T-cell (primary cell): ENCODE measurements at places on chromosomes 6 and 20.

GRCh38 chr20:49676581-49677291, 36.9 kb downstream of the B4GALT5 start:
- peak; percentile 62 for DNase-seq

DNA sequence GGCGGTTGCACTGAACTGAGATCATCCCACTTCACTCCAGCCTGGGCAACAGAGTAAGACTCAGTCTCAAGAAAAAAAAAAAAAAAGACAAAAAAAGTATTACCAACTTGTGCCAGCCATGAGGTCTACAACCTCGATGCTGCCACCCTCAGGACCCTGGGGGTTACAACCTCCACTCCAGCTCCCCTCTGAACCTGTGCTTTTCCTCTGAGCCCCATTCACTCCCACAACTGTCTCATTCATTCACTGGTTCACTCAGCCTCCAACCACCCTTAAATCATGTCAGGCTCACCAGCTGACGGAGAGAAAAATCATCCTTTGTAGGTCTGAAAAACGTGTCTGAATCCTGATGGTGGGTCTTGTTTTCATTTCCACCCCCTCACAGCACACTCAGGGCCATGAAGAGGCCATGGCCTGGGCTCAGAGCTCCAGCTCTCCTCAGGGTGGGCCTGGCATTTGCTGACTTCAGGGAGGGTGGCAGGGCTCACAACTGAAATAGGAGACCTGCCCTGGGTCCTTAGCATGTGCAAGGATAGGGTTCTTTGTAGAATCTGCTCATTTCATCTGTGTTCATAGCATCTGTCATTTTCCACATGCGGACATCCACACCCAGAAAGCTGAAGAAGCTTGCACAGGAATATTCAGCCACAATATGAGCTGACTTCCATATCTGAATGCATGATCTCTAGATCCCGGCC, 1.9 kb upstream of the ULBP1 start:
- DNase-seq = peak; percentile 45

- DNase-seq = no peak
Observed at GRCh38 chr6:74993136-74993535, 212.7 kb downstream of the COL12A1 start.

- DNase-seq = no peak
Observed at GRCh38 chr6:26141378-26141904, 54.2 kb downstream of the HFE start.

DNA sequence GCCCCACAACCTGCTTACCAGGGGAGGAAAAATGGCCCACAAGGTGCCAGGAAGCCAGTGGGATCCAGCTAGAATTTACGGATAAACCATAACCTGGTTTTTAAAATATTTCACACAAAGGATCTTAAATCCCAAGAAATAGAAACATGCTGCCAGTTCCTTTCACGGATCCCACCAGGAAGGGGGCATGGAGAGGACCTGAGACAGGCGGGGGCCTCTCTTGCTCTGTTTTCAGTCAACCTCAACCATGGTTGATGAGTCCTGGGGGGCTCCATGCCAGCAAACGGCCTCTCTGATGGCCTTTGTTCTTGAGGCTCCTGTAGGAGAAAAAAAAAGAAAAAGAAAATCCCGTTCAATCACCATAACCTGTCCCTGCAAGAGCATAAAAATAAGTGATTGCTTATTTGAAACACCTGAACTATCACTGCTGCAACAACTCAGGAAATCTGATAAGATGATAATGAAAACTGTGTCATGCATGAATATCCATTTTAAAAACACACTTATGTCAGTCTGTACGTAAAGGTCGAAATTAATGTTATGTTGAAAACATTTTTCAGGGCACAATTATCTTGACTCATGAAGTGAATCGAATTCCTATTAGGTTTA, 125.8 kb upstream of the CST7 start:
- no peak for DNase-seq

DNA sequence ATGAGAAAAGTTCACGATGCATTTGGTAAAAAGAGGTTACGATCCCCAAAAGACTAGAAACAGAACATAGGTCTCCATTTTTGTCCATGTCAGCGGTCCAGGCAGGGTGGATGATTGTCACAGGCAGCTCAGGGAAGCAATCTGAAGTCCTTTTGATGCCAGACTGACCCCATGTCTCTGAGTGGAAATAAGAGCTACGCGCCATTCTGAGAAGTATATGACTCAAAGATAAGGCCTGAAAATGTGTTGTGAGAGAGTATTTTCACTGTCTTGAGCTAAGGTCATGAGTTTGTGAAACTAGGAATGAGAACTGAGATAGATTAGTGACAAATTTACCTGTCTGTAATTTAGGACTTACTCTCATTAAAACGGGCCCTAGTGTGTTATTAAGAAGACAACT, 69.5 kb downstream of the LYRM4 start:
- DNase-seq = no peak

GRCh38 chr20:35151736-35152135, 4.6 kb upstream of the EDEM2 start:
- no peak for DNase-seq

GRCh38 chr20:33909331-33909921, 84.3 kb upstream of the RALY start:
- DNase-seq = no peak

DNA sequence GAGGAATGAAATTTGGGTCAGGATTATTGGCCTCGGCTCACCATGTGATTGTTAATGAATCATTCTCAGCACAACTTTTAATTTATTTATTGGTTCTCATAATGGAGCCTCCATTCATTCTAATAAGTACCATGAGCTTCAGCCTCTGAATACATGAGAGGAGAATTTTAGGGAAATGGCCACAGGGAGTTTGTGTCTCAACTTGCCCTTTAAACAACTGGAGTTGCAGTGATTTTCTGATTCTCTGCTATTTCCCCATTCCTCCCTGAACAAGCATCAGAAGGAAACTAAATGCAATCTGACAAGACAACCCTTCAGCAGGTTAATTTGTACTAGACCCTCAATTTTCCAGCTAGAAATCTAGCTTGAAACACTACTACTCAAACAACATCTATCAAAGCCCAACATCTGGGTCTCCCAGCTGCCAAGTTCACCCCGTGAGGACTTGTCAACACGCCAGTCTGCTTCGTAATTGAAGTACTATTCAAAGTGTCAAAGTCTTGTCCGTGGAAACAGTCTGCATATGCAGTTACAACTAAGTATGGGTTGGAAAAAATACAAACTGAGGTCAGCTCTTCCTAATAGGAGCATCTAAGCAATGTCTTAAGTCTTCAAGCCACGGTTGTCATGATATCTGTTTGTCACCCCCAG, 235.4 kb downstream of the CDH4 start:
- no peak for DNase-seq

GRCh38 chr6:124798942-124799496, 163.2 kb upstream of the RNF217 start:
- no peak for DNase-seq

DNA sequence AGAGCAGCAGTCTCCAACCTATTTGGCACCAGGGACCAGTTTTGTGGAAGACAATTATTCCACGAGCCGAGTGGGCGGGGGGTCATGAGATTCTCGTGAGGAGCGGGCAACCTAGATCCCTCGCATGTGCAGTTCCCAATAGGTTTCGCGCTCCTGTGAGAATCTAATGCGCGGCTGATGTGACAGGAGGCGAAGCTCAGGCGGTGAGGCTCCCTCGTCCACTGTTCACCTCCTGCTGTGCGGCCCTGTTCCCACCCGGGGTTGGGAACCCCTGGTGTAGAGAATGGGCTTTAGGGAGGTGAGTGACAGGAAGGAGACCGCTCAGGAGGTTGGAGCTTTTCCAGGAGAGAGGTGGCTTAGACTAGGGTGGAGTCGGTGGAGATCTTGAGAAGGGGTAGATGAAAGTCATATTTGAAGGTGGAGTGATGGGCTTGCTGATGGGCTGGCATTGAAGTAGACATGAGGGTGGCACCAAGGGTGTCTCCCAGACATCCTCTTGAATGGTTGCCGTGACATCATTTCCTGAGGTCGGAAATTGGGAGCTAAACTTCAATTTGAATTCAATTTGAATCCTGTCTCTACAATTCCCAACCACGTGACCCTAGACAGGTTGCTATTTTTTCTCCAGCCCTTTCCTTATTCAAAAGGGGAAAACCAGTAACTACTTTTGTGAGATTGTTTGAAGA, 1.5 kb upstream of the RAD21L1 start:
- no peak for DNase-seq

- no peak for DNase-seq
Observed at GRCh38 chr6:118371955-118372354, 176.1 kb upstream of the PLN start.

GRCh38 chr20:62845416-62846160, 16.0 kb downstream of the TCFL5 start:
- DNase-seq = no peak

DNA sequence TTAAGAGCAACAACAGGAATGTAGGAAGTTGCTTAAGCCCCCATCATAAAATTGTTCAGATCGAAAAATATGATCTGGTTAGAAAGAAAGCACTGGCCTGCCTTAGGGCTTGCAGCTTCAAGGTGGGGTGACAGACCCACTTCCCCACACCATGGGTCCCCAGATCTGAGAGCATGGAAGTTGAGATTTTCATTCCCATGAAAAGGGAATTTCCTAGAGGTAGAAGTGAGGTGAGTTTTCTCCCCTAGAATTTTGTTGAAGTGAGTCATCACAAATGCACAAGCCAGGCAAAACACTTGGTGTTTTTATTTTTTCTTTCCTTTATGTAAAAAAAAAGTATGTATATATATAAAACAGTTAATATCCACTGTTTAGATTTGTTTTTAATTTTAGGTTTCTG, 213.6 kb upstream of the SUPT3H start:
- DNase-seq = no peak

DNA sequence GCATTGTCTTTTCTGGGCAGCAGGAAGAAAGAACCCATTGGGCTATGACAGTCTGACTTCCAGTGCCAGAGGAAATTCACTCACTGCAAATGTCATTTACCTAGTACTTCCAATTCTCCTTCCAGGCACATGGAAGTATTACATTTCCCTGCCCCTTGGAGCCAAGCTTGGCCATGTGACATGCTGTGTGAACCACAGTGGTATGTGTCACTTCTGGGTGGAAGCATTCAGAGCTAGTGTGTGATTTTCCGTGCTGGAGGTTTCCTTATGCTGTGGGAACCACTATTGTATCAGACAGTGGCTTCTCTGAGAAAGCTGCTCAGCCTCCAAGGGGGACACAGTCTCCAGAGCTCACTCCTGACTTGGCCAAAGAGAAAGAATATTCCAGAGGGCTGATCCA, 387.6 kb downstream of the CDC5L start:
- no peak for DNase-seq

DNA sequence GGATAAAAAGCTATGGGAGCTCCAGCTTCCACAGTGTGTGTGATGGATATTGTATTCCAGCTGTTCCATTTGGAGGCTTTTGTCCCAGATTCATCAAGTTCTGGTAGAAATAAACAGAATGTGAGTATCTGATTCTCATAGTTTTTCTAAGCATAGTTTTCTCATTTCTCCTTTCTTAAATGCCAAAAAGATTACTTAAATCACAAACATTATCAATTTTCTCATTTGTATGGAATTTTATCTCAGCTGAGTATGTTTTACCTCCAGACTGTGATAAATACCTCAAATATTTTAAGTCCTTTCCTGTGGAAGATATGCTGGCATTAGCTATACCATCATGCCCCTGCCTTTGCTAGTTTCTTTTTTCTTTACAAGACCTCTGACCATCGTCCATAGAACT, 767.3 kb downstream of the TFAP2A start:
- no peak for DNase-seq

GRCh38 chr20:48034751-48035150, 249.5 kb upstream of the SULF2 start:
- DNase-seq = no peak

GRCh38 chr20:50020288-50020687, 37.5 kb downstream of the SNAI1 start:
- DNase-seq = no peak

GRCh38 chr6:134739299-134740026, 210.4 kb downstream of the ALDH8A1 start:
- no peak for DNase-seq

GRCh38 chr6:11409371-11409770, 128.2 kb upstream of the TMEM170B start:
- DNase-seq = no peak

DNA sequence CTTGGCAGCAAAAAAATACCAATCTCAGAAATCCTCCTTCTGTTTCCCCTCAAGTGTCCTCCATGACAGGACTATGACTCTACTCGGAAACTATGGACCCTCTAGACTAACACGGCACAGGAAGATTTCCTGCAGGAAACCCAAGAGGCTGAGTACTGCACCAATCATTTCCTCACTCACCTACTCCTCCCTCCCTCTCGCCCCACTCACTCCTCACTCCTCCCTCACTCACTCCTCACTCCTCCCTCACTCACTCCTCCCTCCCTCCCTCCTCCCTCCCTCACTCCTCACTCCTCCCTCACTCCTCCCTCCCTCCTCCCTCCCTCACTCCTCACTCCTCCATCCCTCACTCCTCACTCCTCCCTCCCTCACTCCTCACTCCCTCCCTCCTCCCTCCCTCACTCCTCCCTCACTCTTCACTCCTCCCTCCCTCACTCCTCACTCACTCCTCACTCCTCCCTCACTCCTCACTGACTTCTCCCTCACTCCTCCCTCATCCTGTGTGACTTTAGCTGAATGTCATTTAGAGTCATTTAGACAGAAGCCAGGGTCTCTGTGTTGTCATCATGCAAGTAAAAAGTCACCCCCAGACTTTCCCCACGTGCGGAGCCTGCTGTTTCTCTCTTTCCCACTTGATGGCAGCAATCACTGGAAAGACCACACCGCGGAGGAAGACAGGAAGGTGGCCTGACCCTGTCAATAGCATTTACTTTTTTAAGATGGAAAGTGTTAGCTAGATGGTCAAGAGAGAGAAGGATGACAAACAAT, 226.8 kb upstream of the PDE10A start:
- no peak for DNase-seq
